ENCODE measurements at places on chromosomes 5 and 9.

- no peak for DNase-seq
These were observed 27.4 kb downstream of the TNFSF8 start for GRCh38 chr9:114902786-114903524.

- DNase-seq: no peak
These were observed 69.0 kb downstream of the ADAMTS16 start for GRCh38 chr5:5209089-5209488.

DNA sequence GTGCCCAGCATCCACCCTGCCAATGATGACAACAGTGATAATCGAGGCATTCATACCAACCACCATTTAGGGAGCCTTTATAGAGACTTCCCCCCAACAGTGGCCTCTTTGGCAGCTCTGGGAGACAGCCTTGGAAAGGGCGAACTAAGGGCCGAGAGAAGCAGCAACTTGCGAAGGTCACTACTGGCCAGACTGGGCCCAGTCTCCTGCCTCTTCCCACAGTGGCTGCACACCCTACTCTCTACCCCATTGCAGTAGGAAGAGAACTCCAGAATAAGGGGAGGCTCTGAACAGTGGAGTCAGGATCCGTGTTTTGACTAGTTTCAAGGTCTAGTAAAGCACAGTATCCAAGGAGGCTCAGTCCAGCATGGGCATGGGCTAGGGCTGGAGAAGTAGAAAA lies 5.3 kb downstream of the LHX6 start:
- no peak for DNase-seq

GRCh38 chr9:93900436-93900819 lies 54.7 kb downstream of the BARX1 start:
- no peak for DNase-seq

- DNase-seq: no peak
These were observed 145.4 kb upstream of the SHB start for GRCh38 chr9:38214432-38214831.

DNA sequence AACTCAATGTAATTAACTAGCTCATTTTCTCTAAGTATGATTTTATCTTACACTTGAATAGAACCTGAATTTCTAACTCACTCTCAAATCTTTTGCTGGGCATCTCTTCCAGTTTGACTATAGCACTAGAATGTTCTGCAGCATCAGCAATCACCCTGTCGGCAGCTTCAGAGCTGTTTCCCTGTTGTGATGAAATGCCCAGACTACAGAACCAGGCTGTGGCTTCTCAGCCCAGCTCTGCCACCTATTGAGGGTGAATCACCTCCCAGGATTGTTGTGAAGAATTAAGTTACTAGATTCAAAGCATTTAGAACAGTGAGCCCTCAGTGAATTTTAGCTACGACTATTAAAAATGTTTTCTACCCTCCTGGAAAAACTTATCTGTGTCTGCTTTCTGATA lies 90.4 kb upstream of the ANKRD55 start:
- no peak for DNase-seq

GRCh38 chr5:154850255-154851062 lies at the start of gene FAXDC2:
TSS of gene FAXDC2 (minus strand) at chr5:154850603. CDS start at chr5:154838178, 12,425 bp downstream.
- no peak for DNase-seq

GRCh38 chr5:18072600-18072999 lies 438.3 kb downstream of the TAF11L14 start:
- DNase-seq: no peak

DNA sequence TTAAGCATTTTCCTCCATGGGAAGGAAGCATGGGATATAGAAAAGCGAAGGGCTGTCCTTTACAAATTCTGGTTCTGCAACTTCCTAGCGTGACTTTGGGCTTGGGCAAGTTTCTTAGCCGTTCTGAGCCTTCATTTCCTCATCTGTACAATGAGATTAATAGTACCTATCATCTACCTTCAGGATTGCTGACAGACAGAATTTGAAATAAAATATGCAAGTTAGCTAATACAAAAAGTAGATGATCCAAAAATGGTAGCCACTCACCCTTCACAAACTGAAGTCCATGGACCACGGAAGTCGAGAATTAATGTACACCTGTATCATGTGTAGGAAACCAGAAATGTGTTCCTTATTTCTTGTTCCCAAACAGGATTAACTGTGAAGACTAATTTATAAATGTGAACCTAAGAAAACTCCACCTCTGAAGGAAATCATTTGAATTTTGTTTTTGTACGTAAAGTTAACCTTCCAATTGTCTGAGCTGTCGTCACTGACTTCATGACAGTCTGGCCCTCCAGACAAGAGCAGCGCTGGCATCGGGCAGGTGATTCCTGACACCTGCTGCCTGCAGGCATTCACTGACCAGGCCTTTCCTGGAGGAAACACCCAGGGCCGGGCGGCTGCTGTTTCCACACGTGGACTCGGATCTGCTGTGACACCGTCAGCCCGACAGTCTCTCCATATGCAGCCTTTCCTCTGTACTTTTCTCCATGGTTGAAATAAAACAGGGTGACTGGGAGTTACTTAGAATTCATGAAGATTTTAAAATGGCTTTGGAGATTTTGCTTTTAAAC lies 63.4 kb downstream of the PSMB7 start:
- no peak for DNase-seq

GRCh38 chr9:95096807-95097206 lies 220.7 kb downstream of the FANCC start:
- peak; percentile 49 for DNase-seq

GRCh38 chr5:141743866-141744272 lies 61.8 kb upstream of the ARAP3 start:
- no peak for DNase-seq

- DNase-seq: no peak
These were observed 88.3 kb downstream of the NSUN2 start for GRCh38 chr5:6544561-6544935.

- no peak for DNase-seq
These were observed 220.8 kb upstream of the RFX3 start for GRCh38 chr9:3746296-3747275.

Data from HuH-7 (cell line).